ENCODE measurements at places on chromosomes 13 and 19.

GRCh38 chr13:66826398-66826797 lies 403.7 kb downstream of the PCDH9 start:
- no peak for DNase-seq

DNA sequence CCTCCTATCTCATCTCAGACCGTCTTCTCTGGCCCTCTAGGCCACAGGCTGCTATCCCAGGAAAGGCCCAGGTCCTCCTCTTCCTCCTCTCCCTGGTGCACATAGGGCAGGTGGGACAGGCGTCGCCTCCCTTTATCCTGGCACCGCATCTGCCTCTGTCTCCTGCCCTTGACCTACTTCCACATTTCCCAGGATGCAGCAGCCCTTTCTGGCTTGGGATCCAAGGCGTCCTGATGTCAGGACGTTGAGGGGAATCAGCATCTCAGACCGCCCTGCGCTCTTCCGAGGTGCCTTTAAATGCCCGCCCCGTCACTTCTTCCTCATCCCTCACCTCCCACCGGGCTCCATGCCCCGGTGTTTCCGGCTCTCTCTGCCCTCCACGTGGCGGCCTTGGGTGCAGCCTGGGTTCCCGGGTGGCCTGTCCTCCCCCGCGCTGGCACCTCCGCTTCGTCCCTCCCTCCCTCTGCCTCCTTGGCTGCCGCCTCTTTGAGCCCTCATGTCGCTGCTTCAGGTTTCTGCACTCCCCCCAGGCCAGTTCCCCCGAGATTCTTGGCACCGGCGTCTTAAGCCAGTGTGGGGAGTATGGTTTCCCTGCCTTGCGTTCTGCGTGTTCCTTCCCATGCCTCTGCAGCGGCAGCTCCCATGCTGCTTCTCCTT lies 66.3 kb downstream of the KDM4B start:
- no peak for DNase-seq

DNA sequence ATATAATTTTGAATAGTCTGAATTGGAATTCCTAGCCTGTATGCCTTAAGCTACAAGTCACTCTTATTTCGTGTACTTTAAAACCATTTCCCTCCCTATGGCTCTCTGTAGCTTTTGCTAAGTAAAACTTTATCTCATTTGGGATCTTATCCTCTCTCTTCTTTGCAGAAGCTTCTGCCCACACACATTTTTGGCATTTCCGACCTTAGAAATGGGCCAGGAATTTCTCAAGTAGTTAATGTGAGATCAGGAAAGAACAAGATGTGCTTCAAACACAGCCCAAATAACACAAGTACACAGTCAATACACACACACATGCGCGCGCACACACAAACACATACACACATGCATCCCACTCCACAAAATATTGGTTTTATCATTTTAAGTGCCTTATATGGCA lies 931.0 kb upstream of the MIR17HG start:
- DNase-seq = peak; percentile 47

- peak; percentile 81 for DNase-seq
Observed at GRCh38 chr19:31232871-31233270, 116.4 kb downstream of the TSHZ3 start.

DNA sequence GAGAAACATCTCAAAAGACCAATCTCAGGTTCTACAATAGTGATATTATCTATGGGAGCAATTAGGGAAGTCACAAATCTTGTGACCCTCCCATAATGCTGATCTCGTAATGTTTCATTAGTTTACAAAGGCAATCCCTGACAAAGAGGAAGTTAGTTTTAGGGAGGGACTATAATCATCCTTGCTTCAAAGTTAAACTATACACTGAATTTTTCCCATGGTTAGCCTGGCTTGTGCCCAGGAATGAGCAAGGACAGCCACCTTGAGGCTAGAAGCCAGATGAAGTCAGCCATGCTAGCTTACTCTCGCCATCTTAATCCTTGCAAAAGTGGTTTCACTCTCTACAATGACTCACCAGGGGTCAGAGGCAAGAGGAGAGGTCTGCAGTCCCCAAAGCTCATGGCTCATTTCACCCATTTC lies 5.4 kb downstream of the CEACAM3 start:
- no peak for DNase-seq

DNA sequence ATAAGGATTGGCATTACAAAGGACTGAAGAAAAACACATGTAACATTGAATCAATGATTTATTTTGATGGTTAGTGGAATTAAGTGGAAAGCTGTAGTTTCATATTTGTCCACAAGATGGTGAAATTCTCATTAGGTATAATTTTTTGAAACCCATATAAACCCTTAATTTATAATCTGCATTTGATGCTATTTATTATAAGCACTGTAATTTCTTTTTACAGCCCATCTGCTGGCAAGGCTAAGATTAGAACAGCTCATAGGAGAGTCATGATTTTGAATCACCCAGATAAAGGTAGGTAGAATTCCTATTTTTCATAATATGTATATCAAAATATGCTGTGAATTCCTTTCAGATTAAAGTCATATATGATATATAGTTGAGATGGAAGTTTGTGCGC lies 62.2 kb downstream of the DNAJC15 start:
- DNase-seq = no peak

GRCh38 chr19:45141203-45141900 lies 19.4 kb downstream of the NKPD1 start:
- DNase-seq = no peak

DNA sequence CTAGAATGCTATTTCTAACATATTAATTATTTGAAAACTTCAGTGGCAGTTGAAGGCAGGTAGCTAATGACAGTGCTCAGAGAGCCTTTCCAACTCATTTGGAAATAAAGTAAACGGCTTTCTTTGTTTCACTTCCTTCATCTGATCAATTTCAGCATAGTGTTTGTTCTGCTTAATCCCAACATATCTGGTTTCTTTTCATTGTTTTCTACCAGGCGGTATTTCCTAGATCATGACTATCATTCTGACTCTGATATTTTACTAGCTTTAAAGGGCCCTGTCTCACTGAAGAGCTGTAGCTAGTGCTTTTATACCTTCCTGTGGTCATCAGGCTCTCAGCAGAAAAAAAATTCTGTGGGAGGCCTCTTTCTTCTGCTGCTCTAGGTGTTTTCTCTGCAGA lies 178.6 kb downstream of the RBM26 start:
- DNase-seq = no peak

GRCh38 chr13:33973194-33973593 lies 155.2 kb downstream of the RFC3 start:
- DNase-seq = no peak

DNA sequence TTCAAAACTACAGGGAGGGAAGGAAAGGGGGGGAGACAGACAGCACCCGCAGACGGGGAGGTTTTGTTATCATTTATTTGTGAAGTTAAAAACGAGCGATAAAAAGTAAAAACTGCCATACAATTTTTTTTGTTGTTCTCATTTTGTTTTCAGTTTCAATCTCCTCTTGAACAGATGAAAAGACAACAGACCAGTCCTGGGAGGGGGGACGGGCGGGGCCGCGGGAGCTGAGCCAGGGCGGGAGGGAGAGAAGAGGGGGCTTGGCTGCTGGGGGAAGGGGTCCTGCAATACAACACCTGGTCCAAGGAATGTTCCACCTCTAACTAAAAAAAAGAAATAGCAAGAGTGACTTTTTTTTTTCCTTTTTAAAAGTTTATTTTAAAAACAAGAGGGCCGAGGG lies 11.3 kb downstream of the KHSRP start:
- DNase-seq = no peak

DNA sequence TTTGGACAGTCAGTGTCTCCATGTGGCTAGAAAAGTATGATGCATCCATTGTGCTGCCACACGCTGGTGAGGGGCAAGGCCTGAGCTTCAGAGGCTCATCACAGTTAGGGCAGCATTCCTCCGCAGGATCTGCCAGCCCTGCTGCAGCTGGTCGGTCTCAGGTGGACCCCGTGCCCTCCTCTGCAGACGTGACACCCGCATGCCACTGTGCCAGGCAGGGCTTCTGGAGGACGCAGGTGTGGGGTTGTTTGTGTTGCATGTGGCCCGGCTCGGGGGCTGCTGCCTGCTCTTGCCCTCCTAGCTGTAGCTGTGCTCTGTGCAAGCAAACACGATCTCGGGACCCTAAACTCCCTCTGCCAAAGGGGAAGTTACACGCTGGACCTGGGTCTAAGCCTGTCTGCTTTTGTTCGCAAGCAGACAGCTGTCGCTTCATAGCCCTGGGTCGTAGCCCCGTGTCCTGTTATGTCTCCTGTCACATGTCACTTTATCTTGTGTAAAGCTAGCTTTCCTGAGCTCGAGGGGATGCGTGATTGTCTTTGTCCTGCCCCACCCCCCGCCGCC lies 45.3 kb downstream of the SLC7A9 start:
- no peak for DNase-seq

GRCh38 chr19:5356428-5356827 lies 15.8 kb upstream of the PTPRS start:
- DNase-seq = no peak

DNA sequence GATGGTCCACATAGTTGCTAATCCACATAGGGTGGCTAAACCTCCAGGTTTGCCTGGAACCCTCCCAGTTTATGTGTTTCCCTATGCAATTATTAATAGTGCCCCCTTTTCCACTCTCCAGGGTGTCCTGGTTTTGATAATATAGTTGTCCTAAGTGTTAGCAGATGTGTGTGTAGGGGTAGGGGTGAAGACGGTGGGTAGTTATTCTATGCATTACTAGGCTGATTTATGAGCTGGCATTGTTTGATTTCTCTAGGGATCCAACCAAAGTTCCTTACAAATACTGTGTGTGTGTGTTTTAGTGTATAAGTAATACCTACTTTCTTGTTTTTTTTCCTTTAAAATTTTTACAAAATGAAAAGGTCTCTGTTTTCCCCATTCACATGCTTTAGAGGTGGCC lies 21.1 kb downstream of the GTF2F2 start:
- no peak for DNase-seq

DNA sequence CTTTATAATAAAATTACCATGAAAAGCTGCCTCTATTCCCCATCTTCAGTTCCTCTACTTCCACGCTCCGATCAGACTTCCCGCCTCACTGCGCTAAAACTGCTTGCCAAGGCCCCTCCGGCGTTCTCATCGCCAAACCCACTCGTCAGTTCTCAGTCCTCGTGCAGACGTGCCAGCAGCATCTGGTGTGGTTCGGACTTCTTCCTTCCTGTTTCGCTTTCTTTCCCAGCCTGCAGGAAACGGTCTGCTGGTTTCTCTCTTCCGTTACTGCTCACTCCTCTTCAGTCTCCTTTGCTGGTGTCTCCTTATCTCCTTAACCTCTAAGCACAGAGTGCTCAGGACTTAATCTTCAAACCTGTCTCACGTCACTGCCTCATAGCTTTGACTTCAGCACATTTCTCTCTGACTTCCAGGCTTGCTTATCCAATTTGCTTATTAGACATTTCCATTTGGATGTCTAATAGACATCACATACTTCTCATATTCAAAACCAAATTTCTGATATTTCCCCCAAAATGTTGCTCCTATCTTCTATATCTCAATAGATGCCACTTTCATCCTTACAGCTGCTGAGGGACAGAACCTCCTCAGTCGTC lies 40.3 kb downstream of the RCBTB2 start:
- DNase-seq = no peak

- DNase-seq = peak; percentile 95
Observed at GRCh38 chr19:55653651-55654322, 1.0 kb upstream of the U2AF2 start.

- peak; percentile 1 for DNase-seq
Observed at GRCh38 chr19:50357178-50358100, 8.0 kb downstream of the NAPSA start.

DNA sequence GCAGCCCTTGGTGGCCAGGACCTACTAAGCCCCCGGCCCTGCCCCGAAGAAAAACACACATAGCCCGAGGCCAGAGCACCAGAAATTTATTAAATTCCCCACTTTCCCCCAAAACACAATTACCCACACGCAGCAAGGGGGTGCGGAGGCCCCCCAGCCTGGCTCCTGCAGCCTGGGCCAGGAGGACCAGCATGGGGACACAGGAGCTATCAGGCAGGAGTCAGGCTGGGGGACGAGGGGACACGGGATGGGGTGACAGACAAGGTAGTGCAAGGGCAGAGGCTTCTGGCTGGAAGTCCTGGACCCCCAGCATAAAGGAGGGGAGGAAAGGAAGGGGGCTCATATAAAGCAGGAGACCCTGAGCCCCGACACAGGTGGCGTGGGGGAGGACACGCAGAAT lies 3.1 kb downstream of the RNU6-9 start:
- DNase-seq = no peak

GRCh38 chr13:34617473-34618083 lies 324.5 kb upstream of the NBEA start:
- no peak for DNase-seq

DNA sequence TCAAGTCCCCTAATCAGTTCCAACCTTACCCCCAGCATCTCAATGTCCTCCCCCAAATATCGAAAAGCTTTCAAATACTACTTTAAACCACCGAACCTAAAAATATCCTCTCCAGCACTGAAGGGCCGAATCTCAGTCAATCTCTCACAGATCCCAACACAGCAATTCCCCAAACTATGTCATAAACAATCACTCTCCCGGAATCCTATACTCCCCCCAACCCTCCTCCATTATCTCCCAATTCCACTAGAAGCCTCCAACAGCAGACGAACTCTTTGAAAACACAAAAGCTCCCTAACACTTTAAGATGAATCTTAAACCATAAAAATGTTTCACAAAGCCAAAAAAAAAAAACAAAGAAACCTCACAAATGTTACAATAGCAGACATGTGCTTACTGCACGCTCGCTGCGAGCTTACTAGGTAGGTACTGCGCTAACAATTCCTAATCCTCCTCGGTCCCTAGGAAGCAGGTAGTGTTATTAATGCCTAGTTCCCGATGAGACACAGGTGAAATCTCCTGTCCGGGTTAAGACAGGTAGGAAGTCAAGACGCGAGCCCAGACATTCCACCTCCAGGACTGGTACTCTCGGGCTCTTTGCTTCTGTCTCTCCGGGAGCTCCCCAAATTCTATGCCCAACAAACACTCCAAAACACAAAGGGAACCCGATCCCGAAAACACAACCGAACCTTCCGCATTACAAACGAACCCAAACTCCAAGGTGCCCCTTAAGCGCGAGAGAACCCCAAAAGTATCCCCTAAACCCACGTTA lies 14.2 kb downstream of the FBXO46 start:
- no peak for DNase-seq

DNA sequence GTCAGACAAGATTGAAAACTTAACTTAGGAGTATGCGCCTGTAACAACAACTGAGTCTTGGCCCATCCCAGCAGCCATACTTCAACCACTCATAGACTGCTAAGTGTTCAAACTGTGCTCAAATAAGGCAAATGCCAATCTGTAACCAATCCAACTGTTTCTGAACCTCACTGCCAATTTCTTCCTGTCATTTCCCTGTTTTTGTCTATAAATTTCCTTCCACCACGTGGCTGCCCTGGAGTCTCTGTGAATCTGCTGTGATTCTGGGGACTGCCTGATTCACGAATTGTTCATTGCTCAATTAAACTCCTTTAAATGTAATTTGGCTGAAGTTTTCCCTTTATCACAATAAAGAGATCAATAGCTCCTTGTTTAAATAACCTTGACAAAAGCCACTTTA lies 50.8 kb upstream of the FREM2 start:
- DNase-seq = no peak

GRCh38 chr19:1761528-1762242 lies 8.4 kb downstream of the ONECUT3 start:
- DNase-seq = no peak
